ENCODE measurements at places on chromosomes 2 and 18.

- DNase-seq = no peak
Measured at GRCh38 chr2:94872088-94872618, 923 bp downstream of the TEKT4 start.

GRCh38 chr2:393711-394696 is 106.1 kb upstream of the ALKAL2 start:
- DNase-seq = peak; percentile 63

DNA sequence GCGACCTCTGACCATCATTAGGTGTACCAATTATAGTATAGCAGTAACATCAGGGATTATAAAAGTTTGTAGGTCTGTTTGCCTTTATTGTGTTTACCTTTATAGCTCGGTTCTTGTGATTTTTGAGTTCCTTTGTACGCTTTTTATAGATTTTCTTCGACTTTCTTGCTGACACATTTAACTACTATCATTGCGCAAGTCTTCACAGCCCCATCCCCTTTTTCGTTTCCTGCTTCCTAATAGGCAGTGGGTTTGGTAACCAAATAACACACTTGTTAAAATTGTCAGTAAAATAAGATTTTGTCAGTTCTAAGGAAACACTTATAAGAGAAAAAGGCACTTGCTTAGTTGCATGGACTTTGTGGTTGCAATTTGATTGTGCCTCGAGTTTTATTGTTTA is 541.5 kb downstream of the LRP1B start:
- DNase-seq = no peak

DNA sequence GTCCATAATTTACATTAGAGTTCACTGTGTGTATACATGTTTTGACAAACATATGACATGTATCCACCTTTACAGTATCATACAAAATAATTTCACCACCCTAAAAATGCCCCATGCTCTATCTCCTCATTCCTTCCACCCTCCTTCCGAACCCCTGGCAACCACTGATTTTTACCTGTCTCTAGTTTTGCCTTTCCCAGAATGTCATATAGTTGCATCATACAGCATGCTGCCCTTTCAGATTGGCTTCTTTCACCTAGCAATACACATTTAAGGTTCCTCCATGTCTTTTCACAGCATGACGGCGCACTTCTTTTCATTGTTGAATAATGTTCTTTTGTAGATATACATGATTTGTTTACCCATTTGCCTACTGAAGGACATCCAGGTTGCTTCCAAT is 10.4 kb downstream of the LRPPRC start:
- DNase-seq = no peak

GRCh38 chr2:191632426-191632825 is 45.5 kb upstream of the NABP1 start:
- DNase-seq = no peak

DNA sequence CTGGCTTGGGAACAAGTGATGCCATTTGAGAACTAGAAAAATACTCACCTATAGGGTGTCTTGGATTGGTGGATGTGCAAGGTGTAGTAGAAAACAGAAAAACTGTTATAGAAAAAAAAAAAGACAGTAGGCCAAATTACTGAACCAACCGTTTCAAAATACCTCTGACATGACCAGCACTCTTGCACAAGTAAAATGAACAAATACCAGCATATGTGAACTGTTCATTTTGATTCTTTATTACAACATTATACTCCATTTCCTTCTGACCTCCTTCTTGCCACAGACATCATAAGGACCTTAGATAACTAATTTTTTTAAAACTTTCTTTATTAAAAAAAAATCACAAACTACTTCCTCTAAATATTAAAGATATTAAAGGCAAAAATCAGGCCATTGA is 125.5 kb downstream of the ATAD2B start:
- no peak for DNase-seq

- no peak for DNase-seq
Measured at GRCh38 chr18:9020221-9020620, 82.3 kb upstream of the NDUFV2 start.

DNA sequence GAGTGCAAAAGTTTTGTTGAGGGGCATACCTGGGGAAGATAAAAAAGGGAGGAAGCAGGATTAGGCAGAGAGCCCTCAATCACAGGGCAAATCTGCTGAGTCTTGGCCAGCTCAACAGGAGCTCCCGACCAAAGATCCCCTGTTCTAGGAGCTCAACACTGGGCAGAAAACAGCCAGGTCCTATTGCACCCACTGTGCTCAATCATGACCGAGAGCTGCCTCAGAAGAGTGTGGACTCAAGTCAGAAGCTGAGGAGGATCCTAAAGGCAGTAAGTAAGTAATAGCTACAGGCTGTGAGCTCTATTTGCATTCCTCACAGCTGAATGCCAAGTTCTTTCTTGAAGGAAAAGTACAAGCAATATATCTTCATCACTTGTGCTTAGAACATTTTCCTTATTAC is 334.4 kb upstream of the NRP2 start:
- DNase-seq = no peak

GRCh38 chr2:167388497-167388896 is 500.2 kb downstream of the XIRP2 start:
- DNase-seq = no peak

- no peak for DNase-seq
Measured at GRCh38 chr2:102606353-102606752, 13.0 kb upstream of the SLC9A2 start.

GRCh38 chr2:121336528-121337294 is 51.7 kb upstream of the TFCP2L1 start:
- no peak for DNase-seq

- DNase-seq = no peak
Measured at GRCh38 chr18:57627488-57627887, 5.9 kb upstream of the NARS1 start.

GRCh38 chr2:95052307-95052706 is 26.8 kb downstream of the MAL start:
- DNase-seq = no peak

DNA sequence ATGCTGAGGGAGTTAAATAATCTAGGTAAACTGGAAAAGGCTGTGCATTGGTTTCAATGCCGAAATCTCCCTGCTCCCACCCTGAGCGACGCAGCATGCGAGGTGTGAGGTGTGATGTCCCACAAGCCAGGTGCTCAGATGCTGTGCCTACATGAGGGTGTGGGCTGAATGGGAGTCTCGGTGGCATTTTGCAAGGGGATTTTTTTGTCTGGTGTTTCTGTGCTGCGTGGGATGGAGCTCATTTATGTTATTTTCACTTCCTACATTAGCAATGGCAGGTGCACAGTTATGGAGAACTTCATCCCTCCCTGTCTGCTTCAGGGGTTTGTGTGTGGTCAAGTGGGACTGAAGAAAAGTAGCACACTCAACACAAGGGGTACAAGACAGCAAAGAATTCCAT is 110.2 kb upstream of the CCDC68 start:
- peak; percentile 4 for DNase-seq

- DNase-seq = no peak
Measured at GRCh38 chr2:127400533-127400896, 12.7 kb upstream of the MAP3K2 start.

DNA sequence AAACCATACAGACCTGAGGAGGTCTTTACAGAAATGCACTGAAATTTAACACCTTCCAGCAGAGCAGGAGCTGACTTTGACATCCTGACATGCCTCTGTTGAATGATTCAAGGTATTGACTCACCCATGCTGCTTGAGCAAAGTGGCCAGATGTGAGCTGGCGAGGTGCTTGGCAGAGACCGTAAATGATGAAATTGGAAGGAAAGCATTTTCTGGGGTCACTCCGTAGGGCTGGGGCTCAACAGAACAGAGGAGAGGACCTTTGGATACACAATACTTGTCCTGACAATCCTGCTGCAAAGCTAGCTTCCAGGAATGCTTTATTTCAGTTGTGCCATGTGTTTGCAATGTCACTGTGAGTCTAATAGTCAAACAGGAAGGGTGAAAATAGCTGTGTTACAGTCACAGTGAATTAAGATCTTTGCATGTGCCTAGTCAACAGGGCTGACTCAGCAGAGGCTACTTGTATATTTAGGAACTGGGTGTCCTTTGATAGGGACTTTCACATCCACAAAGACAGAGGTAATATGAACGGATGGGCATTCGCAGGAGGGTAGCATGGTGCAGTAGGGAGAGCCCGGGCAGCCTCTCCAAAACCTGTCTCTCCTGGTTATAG is 31.6 kb upstream of the NCK2 start:
- no peak for DNase-seq

DNA sequence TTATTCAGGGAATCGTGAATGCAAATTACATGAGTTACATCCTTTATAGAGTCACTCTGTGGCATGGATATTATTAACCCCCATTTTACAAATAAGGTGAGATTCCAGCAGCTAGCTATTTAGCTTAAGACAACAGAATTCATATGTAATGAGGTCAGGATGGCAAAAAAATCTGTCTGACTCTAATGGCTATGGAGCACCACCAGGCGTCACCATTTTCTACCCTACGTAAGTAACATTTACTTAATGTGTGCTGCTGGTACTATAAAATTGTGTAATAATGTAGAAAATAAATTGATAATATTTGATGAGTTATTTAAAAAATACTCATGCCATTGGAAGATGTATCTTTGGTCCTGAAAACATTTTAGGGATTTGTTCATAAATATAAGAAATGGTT is 2040.1 kb upstream of the LRRTM1 start:
- no peak for DNase-seq

DNA sequence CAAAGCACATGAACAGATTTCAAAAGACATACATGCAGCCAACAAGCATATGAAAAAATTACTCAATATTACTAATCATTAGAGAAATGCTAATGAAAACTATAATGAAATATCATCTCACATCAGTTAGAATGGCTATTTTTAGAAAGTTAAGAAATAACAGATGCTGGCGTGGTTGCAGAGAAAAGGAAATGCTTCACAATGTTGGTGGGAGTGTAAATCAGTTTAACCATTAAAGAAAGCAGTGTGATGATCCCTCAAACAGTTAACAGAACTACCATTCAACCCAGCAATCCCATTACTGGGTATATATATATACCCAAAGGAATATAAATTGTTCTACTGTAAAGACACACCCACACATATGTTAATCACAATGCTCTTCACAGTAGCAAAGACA is 117.7 kb upstream of the SETBP1 start:
- no peak for DNase-seq

- no peak for DNase-seq
Measured at GRCh38 chr18:75400366-75400765, 27.1 kb downstream of the SMIM21 start.

DNA sequence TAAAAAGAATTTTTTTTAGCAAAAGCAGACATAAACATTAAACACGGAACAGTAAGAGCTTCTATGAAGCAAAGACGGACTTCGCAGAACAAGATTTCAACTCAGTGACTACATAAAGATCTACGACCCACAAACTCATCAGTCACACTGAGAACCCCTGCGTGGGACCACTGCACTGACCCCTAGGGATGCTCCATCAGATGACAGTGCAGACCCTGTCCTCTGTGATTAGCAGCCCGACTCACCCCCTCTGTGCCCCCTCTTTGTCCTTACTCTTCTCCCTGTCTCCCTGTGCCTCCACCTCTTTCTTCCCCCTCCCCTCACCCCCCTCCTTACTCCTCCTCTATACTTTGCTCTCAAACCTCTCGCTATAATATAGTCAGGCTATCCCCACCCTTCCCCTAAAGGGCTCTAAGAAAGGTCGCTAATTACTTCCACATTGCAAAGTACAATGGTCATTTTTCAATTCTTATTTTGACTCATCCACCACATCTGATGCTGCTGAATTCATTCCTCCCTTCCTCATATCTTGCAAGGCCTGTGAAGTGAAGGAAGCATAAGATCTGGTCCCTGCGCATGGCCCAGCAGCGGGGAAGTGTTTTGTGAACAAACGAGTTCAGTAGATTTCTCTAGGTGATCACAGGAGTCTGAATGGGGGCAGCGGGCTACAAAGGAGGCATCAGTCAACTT is 89.3 kb downstream of the CABYR start:
- no peak for DNase-seq

DNA sequence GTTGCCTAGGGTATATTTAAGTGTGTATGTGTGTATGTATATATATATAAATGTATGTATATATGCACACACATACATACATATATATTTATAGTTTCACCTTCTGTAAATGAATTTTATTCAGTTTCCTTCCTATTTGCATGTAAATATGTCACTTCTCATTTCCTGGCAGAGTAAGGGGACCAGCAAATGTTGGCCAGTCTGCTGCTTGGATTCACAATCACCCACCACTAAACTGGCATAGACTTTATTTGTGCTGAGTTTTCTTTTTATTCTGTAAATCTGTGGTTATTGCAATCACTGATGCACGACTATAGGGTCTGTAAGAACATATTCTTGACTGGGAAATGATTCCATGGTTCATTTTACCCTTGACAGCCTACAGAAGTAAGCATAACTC is 640.4 kb upstream of the FAM98A start:
- no peak for DNase-seq

DNA sequence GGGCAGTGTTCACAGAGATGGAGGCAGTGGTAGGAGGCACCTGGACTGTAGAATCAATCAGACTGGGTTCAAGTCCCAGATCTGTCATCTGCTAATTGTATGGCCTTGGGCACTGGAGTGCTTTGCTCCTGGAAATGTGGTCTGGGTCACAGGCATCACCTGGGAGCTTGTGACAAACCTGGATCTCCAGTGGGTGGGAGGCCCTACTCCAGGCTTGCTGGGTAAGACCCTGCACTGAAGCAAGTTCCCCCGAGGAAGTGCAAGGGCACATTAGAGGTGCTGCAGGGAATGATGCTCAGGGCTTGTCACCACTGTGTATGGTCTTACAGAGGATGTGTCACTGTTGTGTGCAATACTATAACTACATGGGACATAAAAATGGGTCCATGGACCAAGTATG is 220.5 kb upstream of the ID2 start:
- no peak for DNase-seq

DNA sequence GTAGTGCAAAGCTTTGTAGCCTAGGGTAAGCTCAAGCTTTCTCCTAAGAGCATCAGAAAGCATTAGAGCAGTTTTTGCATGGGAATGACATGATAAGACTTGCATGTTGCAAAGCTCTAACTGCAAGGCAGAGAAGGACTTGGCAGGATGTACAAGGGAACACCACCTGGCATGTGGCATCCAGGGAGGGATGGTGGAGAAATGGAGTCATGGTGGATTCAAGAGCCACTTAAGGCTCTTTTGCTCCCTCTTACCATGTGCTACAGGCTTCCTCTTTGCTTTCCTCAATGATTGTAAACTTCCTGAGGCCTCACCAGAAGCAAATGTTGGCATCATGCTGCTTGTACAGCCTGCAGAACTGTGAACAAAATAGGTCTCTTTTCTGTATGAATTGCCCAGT is 266.0 kb downstream of the GLI2 start:
- DNase-seq = no peak

DNA sequence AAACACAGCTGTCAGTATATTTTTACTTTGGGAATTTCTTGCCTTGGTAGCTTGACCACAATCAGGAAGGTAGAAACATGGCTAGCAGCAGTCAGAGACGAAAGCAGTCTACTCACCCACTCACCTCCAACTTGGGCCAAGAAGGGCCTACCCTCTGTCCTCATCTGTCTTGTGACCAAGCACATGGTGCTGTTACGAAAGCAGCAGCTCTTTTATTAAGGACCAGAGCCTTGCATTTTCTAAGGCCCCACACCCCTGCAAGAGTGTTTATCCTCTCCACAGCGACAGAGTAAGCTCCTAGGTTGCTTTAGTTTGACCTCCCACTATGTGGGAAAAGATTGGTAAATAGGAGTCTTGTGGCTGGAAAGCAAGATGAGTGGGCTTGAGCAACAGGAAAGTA is 31.3 kb upstream of the MSTN start:
- no peak for DNase-seq

GRCh38 chr2:2270808-2271415 is 60.2 kb downstream of the MYT1L start:
- no peak for DNase-seq

- DNase-seq = no peak
Measured at GRCh38 chr2:16325976-16326510, 339.6 kb downstream of the CYRIA start.

GRCh38 chr2:50356858-50357257 is 675.1 kb downstream of the NRXN1 start:
- DNase-seq = no peak

All from CD4-positive, alpha-beta T cell treated with Interferon alpha-2 for 1 hour (primary cell).